Mesenteric fat pad (tissue), 1 donor: ENCODE measurements at places on chromosomes 6 and 20.

DNA sequence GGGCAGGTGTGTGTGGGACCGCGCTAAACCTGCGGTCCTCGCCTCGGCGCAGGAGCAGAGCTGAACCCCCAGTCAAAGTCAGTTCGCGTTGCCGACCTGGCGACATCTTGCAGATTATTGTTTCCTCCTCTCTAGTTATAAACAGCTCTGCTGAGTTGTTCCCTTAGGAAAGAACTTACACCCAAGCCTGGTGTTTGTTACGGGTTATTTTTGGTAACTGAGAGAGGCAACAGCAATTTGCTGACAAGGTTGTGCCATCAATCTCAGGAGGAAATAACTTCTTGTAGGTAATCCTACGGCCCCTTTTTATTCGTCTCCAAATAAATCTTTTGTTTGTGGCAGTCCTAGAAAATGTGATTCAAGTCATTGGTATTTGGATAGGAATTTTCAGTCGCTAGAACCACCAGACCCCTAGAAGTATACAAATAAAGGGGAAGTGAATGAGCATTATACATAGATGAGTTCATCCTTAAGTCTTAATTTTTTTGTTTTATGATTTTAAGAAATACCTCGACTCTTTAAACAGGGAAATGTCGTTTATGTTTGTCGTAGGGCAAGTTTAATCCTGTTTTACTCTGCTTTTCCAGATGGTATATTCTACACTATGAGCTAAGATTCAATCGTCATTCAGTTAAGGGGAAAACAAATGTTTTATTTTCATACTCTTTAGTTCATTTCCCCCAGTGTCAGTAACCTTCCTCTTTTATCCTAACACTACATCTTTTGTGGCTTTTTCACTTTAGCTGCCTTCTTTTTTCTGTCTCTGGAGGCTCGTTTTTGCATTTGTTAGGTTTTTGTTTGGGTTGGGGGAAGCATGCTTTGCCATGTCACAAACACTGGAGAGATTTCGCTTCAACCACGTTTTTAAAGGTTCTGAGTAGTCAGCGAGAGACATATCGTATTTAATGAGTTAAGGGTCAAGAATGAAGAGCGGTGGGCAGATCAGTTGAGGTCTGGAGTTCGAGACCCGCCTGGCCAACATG lies 1.2 kb downstream of the PM20D2 start:
- DNase-seq: no peak

DNA sequence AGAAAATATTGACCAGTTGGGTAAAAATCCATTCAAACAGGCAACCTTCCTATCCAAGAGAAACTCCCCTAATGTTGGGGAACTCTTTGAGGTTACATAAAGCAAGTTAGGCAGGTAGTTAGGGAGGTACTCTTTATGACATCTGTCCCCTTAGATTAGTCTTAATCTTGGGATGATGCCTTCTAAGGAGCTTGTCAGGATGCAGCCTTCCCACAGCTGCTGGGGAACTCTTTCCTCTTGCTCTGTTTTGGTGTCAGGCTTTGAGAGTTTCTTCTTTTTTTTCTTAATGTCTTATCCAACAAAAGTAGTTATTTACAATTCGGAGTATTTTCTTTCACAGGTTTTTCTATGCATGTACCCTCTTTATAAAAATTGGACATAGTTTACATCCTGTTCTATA lies 194.8 kb downstream of the CDKAL1 start:
- DNase-seq: no peak

- no peak for DNase-seq
Observed at GRCh38 chr6:137224799-137225198, 5.6 kb upstream of the IFNGR1 start.

- no peak for DNase-seq
Observed at GRCh38 chr6:5083813-5084359, 1.3 kb upstream of the PPP1R3G start.

GRCh38 chr20:44745598-44746366 lies at the start of gene KCNK15:
TSS of gene KCNK15 (plus strand) at chr20:44745865. CDS start at chr20:44745911, 46 bp downstream.
- no peak for DNase-seq

GRCh38 chr6:19691465-19692167 lies 145.6 kb upstream of the ID4 start:
- no peak for DNase-seq

DNA sequence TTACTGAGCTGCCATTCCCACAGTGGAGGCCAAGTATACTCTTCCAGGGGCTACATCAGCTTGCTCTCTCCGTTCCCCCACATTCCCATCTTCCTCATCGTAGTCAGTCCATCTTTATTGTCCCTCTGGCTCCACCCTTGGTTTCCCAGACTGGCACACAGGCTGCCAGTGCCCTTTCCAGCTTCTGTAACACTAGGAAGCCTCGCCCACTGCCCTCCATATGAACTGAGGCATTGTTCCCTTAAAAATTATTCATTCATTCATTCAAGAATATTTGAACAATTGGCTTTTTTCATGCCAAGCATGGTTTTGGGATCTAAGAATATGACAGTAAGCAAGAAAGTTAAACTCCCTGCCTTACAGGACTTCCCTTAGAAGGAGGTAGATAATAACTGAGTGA lies 14.3 kb downstream of the ROS1 start:
- no peak for DNase-seq

- DNase-seq: no peak
Observed at GRCh38 chr6:24899136-24899996, 36.4 kb downstream of the RIPOR2 start.

DNA sequence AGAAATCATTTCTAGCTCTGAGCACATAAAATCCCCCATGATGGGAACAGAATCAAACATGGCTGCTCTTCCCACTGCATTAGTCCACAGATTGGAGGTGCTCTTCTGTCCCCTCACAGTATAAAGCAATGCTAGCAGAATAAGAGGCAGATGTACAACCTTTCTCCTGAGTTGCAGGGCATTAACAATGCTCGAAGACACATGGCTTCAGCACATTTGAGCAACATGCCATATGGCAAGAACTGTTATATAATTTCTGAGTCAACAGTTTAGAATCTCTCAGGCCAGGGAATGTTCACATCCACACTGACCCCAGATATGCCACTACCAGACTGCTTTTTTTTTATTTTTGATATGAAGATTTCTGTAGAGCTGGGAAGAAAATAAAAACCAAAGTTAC lies 119.6 kb downstream of the KIF13A start:
- DNase-seq: no peak

DNA sequence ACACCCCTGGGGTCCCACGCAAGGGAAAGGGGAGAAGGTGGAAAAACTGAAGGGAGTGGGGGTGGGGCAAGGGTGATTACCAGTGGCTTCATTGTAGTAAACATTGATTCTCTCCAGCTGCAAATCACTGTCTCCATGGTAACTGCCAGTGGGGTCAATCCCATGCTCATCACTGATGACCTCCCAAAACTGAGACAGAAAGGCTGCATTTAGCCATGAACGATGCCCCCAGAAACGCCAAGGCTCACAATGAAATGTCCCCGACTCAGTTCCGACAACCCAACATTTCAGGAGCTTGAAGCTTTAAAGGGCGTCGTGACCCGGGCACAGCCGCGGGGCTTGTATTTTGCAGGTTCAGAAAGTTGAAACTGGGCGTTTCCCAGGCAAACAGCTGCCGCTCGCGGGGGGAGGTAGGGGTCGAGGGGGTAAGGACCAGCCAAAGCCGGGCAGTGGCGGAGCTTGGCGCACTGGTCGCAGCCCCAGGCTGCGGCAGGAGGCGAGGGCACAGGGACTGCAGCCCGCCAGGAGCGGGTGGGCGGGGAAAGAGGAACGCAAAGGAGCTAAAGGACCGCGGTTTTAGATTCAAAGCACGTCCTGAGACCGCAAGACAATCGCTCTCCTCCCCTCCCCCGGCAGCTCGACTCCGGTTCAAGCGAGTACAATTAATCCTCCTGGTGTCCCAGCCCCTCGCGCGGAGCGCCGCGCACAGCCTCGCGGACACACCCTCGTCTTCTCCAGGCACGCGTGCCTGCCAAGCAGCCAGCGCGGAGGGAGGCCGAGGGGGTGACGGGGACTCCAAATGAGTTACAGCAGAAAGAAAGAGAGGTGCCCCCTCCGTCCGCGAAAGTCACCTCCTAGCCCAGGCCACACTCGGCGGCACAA lies 731 bp downstream of the TUBB2B start:
- no peak for DNase-seq

- no peak for DNase-seq
Observed at GRCh38 chr6:3277251-3277650, 18.5 kb downstream of the PSMG4 start.

- peak; percentile 90 for DNase-seq
Observed at GRCh38 chr20:13220194-13220903, 725 bp upstream of the ISM1 start.

- DNase-seq: no peak
Observed at GRCh38 chr6:145823328-145823944, 8.8 kb upstream of the FBXO30 start.

DNA sequence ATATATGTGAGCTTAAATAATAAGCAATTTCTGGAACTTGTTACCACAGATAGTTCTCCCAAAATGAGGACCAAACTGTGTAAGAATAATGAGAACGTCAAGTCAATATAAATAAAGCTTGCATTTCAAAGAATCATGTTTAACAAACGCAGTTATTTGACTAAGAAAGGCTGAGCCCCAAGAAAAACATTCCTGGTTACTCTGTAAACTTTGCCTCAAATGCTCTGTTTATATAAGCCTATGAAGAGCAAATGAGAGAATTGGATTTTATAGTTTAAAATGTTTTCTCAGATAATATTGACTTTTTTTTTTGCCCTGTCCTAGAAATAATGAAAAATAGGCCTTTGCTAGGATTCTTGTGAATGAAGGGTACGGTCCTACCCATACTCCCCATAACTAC lies 81.3 kb downstream of the C6orf52 start:
- no peak for DNase-seq

- no peak for DNase-seq
Observed at GRCh38 chr6:138246650-138247440, 28.6 kb upstream of the PBOV1 start.

DNA sequence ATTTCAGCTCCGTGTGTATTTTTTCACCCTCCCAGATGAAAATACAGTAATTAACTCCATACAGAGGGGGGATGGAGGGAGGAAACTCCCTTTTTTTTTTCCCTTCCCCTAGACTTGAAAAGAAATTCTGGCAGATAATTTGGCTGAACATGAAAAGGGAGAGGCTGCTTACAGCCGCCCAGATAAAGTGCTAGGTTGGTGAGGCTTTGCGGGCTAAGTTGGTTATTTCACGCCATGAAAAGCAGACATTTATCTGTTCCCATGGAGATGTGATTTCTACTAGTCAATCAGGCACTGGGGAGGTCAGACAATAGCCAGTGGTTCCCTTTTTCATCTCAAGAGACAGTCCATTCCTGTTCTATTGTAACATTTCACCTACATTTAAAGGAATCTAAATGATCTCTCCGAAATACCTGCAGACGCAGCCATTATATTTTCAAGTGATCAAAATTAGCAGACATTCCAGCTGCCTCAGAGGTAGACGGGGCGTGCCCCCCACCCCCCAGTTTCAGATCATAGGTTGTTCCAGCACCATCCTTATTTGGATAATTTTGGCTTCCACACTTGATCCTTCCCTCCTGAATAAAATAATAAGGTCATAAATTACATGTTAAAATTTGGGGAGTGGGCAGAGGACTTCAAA lies 143.9 kb upstream of the ZNF217 start:
- no peak for DNase-seq

DNA sequence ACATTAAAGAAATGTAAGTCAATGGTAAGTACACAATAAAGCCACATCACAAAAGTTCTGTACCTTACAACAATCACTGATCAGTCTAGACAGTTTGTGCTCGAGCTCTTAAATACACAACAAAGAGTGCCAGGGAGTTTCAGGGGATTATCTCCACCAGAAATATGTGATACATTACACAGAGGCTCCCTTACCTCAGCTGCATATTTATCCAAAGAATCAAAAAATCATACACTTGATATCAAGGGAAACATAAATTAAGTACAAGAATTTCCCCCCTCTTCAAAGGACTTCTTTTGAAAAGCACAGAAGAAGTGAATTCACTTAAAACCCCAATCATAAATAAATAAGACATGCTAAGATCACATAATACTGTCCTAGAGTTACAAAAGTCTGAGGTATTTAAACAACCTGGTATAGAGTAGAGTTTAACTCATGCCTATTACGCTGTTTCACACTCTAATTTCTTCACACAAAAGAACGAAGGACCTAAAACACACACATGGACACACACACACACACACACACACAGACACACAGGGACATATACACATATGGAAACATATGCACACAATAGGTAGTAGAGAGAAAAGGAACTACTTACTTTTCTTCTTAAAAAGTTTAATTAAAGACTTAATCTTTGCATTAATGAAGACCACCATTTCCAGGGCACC lies 528 bp downstream of the NHSL1 start:
- no peak for DNase-seq

DNA sequence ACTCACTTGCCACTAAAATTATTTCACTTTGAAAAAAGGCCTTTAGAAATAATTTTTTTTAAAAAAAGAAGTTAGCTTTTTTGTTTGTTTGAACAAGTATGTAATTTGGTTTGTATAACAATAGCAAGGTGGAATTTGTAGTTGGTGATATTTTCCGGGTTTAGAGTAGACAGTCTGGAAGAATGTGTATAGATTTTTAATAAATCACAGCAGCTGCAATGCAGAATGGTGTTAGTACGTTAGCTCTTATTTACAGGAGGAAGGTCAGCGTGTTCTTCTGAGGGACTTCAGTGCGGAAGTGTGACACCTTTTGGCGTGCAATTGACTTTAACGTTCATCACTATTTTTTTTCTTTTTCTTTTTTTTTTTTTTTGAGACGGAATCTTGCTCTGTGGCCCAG lies 115.4 kb downstream of the PLEKHG1 start:
- no peak for DNase-seq

GRCh38 chr6:4828187-4828698 lies 52.0 kb downstream of the CDYL start:
- DNase-seq: no peak

- DNase-seq: no peak
Observed at GRCh38 chr20:10436053-10436699, 1.1 kb downstream of the SLX4IP start.

DNA sequence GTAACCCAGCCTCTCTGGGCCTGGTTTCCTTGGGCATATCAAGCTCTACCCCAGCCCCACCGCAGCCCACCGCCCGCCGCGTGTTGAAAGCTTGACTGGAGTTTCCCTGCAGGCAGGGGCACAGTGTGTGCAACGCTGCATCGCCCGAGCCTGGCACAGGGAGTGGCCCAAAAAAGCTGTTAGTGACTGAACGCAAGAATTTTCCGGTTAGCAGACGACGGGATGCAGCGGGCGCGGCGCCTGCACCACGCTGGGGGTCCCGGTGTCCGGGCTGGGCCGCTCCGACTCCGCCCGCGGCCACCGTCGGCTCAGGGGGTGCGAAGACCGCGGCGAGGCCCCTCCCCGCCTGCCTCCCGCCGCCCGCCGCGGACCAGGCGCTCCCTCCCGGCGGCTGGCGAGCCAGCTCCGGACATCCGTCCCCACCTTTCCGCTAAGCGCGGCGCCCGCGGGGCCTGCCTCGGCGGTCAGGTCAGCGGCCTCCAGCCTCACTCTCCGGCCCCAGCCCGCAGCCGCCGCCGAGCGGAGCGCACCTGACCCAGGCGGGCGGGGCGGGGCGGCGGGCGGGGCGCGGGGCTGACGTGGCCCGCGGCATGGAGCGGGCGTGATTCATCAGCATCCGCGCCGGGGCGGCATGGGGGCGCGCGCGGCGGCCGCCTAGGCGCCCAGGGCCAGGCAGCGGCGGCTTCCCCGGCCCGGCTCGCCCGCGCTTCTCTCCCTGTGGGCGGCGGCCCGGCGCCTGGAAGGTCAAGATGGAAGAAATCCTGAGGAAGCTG lies at the start of gene ARFGEF3:
ARFGEF3 (plus strand) TSS at position 602 of the 773 bp plus-strand sequence; CDS start at position 750, 148 bp downstream.
- DNase-seq: peak; percentile 90

GRCh38 chr6:43269273-43270007 lies 26.2 kb downstream of the TTBK1 start:
- DNase-seq: no peak
